H7 (cell line): ENCODE measurements at places on chromosomes 6 and 20. TPM values are rescaled to one million over a fixed set of nuclear protein-coding genes. Genes with fewer than 3 reads are reported as not detected.
A peak's percentile ranks its signal among the peaks of the same experiment; 100 is the strongest.

GRCh38 chr6:35483490-35483889, 13.4 kb downstream of the TEAD3 start:
- DNase-seq, result no peak

DNA sequence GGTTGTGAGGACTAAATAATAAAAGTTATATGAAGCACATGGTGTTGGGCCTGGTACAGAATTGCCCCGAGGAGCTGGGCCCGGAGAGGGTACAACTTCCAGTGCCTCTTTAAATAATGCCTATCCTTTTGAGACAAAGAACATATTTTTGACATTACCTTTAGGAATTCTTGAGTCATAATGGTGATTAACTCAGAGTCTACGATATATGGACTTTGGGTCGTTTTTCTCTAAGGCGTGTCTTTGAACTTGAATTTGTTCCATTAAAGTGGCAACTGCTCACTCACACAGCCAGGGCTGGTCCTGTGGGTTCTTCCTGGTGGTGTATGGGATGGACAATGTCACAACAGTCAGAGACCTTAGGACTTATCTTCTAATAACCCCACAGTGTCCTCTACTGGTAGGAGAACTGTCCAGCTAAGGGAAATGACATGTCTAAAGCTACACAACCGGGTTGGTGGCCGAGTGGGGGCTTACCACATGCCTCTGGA, 106.5 kb downstream of the CDC5L start:
- DNase-seq, result no peak

AIG1 gene
- 18.3 and 18.6 TPM in 2 replicates for total RNA-seq

GRCh38 chr20:32544893-32545840, 40.0 kb downstream of the NOL4L start:
- no peak for DNase-seq

DNA sequence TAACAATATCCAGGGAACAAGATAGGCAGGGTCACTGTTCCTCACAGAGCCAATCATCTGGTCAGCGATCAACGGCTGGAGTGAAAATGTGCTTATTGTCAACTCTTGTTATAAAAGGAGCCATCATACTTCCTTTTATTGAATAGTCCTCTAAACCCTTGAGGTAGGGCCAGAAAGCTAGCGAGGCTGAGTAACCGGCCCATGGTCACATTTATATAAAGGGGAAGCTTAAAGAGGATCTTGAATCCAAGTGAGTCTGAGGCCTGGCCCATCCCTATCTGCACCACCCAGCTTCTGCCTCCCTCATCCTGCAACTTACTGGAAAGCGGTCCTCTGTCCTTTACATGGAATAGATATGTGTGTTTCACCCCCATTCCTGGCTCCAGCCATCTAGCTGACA, 9.5 kb downstream of the PHACTR3 start:
- no peak for DNase-seq

HSPA12B gene
- 0.97 and 2.4 TPM in 2 replicates for total RNA-seq

DNA sequence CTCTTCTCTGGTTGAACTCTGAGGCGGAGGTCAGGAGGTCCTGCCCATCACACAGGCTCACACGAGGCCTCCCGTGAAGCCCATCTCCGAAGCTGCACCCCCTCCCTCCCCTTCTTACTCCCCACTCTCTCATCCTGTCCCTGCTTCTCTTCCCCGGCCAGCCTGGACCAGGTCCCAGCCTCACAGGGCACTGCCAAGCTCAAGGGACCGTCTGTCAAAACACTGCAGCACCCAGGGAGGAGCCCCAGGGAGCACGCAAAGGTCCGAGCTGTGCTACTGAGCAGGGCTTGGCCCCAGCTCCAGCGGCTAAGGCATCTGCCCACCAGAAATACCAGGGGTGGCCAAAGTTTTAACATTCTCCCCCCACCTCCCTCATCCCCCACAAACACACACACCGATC, 70.0 kb downstream of the PSMG4 start:
- no peak for DNase-seq

SPDEF gene
- 0.11 and 0.21 TPM in 2 replicates for total RNA-seq

- no peak for DNase-seq
Observed at GRCh38 chr6:41790045-41790444, 2.6 kb downstream of the TOMM6 start.

DNA sequence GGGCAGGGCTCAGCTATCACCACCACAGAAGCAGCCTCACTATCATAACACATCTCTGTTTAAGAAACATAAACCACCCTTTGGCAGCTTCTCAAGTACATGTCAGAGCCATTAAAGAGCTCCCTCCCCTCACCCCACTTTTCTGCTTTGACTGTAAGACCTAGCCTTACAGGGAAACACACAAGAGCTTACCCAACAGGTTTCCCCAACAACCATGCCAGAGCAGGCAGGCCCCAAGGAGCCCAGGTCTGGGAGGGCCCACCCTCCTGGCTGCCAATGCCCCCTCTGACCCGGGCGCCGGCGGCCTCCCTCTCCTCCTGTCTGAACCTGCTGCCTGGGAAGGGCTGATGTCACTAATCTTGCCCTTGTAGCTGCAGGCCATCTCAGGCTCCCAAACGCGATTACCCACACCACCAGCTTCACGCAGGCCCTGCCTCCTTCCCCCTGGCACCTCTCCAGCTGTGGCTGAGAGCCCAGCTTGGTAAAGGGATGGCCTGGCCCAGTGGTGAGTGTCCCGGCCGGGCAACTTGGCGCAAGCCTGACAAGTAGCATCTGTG, 402.0 kb downstream of the MAFB start:
- DNase-seq, result no peak

DNA sequence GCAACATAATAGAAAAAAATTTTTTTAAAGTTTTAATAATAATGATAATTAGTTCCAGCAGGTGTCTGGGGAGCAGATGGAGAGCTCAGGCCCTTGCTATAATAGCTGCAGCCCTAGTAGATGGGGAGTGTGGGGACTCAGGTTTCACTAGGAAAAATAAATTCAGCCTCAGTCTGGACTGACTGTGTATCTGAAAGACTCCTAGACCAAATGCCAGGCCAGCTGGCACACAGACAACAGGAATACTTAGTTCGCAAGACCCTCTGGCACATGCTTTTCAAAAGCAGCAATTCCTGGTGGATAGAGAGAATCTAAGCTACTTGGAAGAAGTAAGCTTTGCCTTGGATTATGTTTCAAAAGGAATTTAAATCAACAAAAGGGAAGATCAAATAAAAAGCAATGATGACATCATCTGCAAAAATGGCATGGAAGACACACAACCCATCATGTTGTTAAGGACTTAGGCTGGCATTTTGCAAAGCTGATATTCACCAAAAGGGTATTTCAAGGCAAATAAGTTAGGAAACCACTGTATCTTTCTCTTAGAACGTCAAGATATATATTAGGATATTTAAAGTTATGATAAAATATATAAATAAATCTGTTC, 107.8 kb downstream of the RNGTT start:
- no peak for DNase-seq

DNA sequence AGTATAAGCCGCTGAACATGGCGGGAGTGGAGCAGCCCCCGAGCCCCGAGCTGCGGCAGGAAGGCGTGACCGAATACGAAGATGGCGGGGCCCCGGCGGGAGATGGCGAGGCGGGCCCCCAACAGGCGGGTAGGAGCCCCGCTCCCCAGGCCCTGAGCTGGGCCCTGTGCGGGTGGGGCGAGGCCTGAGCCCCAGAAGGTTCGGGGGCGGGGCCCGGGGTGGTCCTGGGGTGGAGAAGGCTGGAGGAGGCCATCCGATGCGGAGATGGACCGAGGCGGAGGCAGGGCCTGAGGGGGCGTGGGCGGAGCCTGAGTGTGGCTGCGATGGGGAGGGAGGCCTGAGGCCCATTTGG, 7.1 kb downstream of the L3MBTL1 start:
- DNase-seq, result peak; percentile 86

- peak; percentile 98 for DNase-seq
Observed at GRCh38 chr20:36745927-36746659, at the start of gene NDRG3. TSS of gene NDRG3 (minus strand) at chr20:36746090. CDS start at chr20:36721735, 24,355 bp downstream.

DDAH2 gene
- 83.6 and 99.2 TPM in 2 replicates for total RNA-seq

DNA sequence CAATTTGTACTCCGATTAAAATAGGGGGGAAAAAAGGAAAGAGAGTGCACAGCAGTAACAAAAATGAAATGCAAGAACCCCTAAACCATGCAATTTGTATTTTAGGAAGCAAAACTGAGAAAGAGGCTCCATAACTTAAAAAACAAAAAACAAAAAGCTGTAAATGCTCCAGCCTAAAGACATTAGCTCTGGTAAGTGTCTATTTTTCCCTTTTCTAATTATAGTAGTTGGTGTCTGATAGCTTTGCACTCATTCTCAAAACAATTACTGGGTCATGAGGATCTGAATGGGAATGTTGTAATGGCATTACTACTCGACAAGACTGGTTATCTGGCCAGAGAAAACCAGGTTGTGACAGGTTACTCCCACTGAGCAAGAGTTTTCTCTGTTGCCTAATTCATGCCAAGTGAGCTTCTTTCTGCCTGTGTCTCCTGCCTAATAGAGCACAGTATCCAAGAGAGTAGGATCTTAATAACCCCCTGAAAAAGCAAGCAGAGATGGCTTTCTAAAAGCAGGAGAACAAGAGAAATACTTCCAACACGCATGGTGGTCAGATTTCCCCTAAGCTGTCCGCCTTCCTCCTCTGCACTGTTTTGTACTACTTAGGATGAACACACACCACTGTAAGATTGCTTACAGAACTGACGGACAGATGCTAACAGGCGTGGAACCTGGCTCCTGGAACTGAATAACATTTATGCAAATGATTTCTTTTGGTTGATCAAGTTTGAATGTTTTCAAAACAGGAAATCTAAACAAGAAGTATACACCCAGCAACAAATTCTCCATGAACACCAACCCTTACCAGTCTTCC, 86.4 kb downstream of the FKBP5 start:
- no peak for DNase-seq

DNA sequence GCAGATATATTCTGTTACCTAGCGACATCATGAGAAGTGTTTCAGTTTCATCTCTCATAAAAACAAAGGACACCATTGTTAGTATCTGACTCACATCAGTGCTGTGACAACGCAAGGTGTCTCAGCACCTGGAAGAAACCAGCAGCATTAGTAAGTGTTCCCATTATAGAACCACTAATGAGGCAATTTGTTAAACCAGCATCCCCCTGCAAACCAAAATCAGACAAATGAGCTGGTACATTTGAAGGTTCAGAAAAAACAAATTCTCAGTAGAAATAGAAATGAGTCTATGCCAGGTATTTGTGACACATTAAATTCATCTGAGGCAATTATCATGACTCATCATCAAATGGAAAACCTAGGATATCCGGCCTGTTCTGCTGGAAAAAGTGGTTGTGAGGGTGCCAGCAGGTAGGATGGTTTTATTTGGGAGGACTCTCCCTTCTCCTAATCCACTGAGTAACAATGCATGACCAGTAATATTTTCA, 151.7 kb downstream of the TMEM200A start:
- no peak for DNase-seq

GRCh38 chr20:57317789-57318371, 11.7 kb upstream of the SPO11 start:
- no peak for DNase-seq

COQ3 gene
- 10.1 and 11.7 TPM in 2 replicates for total RNA-seq

GRCh38 chr6:161578478-161578877, 304.6 kb upstream of the AGPAT4 start:
- no peak for DNase-seq

DNA sequence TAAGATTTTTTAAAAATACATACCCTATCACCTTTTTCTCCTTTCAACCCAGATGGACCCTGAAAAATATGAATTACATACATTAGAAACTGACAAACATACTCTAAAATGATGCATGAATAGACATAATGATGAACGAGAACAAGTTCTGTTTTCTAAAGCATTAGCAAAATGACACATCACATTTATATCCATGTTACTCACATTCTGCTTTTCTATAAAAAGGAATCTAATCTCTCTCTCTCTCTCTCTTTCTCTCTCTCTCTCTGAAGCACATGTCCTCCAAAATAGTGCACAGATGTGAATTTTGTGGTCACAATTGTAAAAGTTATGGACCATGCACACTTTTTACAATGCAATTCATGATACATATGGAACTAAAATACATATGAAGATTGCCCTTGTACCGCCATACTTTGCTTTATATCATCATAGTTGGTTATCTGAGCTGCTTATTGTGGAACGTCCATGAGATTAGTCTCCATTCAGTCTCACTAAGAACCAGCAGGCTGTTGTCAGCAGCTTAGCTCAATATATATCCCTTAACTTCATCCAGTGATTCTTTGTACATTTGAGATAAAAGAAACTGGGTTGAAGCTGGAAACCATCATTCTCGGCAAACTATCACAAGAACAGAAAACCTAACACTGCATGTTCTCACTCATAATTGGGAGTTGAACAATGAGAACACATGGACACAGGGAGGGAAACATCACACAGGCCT, 114.2 kb downstream of the COL12A1 start:
- DNase-seq, result no peak

- DNase-seq, result no peak
Observed at GRCh38 chr6:137216875-137217553, 2.2 kb downstream of the IFNGR1 start.

GRCh38 chr6:168318090-168318489, 1.5 kb downstream of the DACT2 start:
- DNase-seq, result no peak

FRK gene
- 0.10 and 0.11 TPM in 2 replicates for total RNA-seq

- DNase-seq, result no peak
Observed at GRCh38 chr6:76790881-76791280, 672.4 kb downstream of the HTR1B start.

DNA sequence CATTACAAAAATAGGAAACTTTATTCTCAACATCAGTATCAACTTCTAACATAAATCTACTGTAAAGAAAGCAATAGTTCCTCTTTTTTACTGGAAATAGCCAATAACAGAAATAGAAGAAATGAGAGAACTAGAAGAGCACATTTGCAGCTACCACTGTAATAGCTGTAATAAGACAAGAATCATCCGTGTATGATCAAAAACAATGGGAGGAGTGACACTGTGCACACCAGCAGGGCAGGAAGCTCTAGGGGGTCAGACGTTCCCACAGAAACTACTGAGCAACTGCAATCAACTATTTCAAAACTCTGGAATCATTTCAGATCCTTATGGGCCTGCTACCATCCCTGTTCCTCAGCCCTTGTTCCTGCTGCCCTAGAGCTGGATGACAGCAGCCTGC, 43.7 kb downstream of the NINL start:
- no peak for DNase-seq

DNA sequence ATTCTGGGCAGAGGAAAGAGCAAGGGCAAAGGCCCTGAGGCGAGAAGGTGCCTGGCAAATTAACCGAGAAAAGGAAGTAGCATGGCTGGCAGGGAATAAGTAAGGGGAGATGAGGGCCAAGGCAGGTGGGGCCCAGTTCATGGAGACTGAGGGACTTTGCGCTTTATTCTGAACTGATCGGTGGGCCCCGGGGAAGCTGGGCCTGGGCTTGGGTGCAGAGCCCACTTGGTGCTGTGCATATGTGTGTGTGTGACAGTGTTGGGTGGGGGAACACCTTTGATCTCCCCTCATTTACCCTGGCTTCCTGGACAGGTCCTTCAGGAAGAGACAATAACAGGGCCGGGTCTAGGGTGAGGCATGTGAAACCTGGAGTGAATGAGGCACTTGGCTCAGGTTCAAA, 2.9 kb upstream of the MDFI start:
- no peak for DNase-seq

FKBP1C gene
- 0.80 and 2.0 TPM in 2 replicates for total RNA-seq
